RKO (cell line): ENCODE measurements at places on chromosomes 6 and 20.
A peak's percentile ranks its signal among the peaks of the same experiment; 100 is the strongest.

DNA sequence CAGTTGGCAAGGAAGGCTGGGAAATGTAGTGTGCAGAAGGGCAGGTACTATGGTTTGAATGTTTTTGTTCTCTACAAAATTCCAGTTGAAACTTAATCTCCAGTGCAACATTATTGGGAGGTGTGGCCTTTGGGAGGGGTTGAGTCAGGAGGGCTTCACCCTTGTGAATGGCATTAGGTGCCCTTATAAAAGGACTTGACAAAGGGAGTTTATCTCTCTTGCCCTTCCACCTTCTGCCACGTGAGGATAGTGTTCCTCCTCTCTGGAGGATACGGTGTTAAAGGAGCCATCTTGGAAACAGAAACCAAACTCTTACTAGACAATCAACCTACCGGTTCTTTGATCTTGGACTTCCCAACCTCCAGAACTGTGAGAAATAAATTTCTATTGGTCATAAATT lies 82.2 kb upstream of the LRFN2 start:
- no peak for DNase-seq

DNA sequence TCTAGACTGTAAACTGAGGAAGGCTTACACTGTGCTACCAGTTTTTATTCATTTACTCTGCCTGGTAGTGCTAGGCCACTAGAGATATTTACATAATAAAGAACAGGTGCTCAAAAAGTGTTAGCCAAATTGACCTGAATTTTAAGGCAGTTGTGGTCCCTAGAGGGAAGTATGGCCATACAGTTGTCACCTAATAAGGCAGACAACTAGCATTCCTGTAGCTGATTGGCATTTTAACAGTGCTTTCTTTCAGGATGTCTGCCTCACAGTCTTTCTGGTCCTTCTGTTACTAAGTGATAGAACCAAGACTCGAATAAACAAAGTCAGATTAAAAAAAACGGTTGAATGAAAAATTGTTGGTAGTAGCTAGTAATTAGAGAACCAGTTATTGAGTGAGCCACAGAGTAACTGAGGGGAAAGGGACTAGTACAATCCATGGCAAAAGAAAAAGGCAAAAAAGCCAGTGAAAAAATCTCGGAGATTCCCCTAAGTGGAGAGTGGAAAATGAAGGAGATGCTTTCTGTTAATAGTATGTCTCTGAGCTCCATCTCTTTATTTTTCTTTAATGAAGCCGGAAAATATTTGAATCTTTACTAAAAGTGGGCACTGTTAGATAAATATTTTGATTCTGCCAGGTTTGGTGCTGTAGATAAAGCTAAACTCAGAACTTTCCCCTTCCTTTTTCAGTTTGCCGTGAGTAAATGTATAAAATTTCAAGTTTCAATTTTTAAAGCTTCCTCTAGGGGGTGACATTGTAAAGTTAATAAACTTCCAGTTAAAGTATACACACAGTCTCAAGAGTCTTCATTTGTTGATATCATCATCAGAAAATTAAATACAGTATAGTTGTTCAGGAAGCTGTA lies 9.1 kb downstream of the VTA1 start:
- peak; percentile 35 for DNase-seq

DNA sequence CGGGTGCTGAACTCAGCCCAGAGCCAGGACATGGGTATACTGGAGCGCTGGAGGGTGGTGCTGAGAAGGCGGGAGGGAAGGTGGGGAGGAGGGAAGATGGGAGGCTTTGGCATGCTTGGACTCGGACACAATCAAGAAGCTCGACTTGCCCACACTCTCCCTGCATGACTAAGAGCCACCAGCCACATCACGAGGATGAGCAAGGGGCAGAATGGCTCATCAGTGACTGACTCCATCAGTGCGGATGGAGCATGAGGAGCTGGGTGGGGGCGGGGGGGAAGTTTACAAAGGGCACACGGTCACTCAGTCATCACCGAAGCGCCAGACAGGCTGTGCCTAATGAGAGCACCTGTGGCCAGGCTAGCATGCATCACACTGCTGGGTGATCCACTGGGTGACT lies 222.8 kb downstream of the KIF16B start:
- peak; percentile 82 for DNase-seq

DNA sequence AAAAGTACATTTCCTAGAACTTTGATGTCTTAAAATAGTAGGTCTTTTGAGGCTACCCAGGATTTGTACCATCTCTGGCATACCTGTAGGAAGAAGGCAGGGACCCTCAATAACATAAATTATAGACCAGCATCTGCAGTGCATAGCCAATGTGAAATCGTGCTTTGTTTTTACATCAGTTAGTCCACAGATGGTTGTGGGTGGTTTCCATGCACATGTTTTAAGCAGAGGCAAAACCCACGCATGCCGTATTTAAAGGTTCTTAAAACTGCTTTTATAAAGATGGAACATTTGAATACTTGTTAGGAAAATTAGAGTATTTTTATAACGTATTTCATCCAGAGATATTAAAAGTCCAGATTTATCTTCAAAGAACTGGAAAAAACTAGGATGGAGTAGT lies 66.3 kb downstream of the SH3BGRL2 start:
- no peak for DNase-seq

GRCh38 chr20:10319855-10320254 lies 101.2 kb downstream of the SNAP25 start:
- peak; percentile 71 for DNase-seq

- DNase-seq, result peak; percentile 71
Measured at GRCh38 chr6:28769626-28770402, 154.0 kb downstream of the TRIM27 start.

GRCh38 chr6:20409427-20409971 lies 7.8 kb downstream of the E2F3 start:
- no peak for DNase-seq

DNA sequence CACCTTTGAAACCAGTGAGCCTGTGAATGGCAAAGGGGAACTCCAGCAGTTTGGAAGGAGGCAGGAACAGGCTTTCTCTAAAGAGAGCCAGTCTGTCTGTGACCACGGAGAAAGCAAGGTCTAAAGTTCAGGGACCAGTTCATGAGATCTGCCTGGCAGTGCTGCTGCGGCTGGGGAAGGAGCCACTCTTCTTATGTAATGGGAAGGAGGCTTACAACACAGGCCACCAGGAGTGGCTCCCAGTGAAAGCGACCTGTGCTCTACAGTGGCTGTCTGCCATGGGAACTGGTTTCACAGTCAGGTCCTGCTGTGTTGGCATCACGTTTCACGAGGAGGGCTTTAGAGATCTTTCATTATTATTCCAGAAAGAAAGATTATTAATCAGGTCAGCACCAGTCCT lies 291.9 kb upstream of the PRDM1 start:
- no peak for DNase-seq

DNA sequence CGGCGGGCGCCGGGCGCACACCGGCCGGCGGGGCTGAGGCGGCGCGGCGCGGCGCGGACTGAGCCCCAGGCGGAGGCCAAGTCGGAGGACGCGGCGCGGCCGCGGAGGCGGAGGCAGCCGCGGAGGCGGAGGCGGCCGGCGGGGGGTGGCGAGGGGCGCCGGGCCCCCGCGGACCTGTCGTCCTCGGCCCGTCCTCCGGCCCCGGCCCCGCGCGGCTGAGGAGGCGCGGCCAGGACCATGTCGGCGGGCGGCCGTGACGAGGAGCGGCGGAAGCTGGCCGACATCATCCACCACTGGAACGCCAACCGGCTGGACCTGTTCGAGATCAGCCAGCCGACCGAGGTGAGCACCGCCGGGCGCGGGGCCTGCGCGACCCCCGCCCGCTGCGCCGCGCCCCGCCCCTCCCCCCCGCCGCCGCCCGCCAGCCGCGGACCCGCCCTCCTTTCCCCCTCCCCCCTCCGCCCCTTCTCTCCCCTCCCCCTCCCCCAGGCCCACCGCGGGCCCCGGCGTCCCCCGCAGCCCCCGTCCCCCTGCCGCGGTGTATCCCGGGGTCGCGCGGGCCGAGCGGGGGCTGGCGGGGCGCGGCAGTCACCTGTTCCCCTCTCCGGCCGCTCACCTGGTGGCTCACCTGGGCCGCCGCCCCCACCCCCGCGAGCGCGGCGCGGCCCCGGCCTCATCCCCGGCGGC lies at the start of gene AFDN:
TSS of gene AFDN (plus strand) at position 16 of the 687 bp plus-strand sequence. CDS start at position 238, 222 bp downstream.
- DNase-seq, result peak; percentile 16

DNA sequence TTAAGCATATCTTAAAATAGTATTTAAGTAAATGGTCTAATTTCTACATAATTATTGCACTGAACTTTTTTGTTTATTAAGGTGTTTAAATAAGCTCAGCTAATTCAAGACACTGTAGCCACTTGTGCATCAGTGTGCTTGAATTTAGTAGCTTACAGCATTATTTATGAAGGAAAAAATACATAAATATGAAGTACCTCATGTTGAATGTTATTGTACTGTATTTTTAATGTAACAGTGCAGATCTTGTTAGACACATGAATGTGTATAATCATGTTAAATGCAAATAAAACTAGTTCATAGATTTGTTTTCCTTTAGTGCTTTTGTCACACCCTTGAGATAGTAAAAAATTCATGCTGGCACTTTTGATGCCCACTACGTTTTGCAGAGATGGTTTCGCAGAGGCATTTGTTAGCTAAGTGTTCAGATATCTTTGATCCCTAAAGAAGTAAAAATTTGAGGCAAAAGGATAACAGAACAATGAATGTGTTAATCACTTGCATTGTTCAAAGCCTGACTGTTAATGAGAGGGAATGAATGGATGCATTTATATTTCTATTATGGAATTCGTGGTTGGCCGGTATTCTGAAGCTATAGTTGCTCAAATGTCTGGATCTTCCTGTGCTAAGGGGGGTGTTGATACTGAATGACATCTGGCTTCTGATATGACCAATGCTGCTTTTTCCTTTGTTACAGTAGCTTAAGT lies 8.8 kb downstream of the BTBD3 start:
- DNase-seq, result no peak

- DNase-seq, result no peak
Measured at GRCh38 chr6:71114986-71115385, 158.1 kb upstream of the B3GAT2 start.

DNA sequence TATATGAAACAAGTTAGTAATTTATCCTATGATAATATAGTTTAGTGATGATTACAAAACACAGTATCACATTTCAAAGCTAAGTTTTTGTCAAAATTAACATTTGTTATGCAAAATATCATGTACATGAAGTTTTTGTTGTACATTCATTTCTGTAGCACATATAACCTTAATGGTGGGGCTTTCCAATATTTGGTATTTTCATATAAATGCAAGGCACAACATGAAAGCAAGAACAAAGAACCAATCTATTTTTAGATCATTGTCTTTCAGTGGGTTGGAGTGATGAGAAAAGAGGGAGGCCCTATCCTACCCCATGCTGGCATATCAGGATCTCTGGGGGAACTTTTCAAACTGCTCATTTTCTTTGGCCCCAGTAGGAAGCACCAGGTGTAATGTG lies 53.4 kb downstream of the FAM83B start:
- DNase-seq, result no peak

DNA sequence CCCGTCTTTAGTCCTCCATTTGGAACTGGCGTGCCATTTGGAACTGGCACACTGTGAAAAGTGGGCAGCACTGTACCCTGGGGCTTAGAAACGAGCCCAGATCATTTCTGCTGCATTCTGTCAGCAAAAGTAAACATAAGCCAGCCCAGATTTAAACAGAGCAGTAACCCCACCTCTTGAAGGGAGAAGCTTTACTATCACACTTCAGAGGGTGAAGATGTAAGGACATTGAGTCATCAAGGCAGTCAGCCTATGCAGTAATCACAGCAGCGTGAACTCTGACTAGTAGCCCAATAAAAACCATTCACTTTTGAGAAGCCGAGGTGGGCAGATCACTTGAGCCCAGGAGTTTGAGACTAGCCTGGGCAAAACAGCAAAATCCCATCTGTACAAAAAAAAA lies 216.9 kb downstream of the EYA2 start:
- DNase-seq, result no peak

DNA sequence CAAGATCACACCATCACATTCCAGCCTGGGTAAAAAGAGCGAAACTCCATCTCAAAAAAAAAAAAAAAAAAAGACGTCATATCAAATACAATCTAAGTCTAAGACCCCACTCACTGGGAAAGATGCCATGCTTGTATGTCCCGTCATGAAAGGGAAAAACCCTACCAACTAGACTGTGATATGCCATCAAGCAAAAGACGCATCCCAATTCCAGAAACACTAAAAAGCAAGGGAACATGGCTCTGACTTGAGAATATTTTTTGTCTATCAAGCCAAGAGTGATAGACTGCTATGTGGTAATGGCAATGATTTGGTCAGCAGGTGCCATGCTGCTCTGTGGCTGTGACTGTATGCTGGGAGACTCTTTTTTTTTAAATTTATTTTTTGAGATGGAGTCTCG lies 23.0 kb downstream of the LAMA5 start:
- DNase-seq, result no peak

GRCh38 chr6:27672113-27672799 lies 199.4 kb upstream of the ZNF184 start:
- peak; percentile 91 for DNase-seq

GRCh38 chr20:51856432-51856831 lies 54.1 kb upstream of the SALL4 start:
- no peak for DNase-seq

GRCh38 chr20:43894491-43894890 lies 20.2 kb upstream of the TOX2 start:
- no peak for DNase-seq

- no peak for DNase-seq
Measured at GRCh38 chr6:31352310-31352682, 4.7 kb downstream of the HLA-B start.

- no peak for DNase-seq
Measured at GRCh38 chr6:19665613-19665909, 171.6 kb upstream of the ID4 start.

GRCh38 chr6:90131125-90131524 lies 165.5 kb downstream of the BACH2 start:
- DNase-seq, result no peak

DNA sequence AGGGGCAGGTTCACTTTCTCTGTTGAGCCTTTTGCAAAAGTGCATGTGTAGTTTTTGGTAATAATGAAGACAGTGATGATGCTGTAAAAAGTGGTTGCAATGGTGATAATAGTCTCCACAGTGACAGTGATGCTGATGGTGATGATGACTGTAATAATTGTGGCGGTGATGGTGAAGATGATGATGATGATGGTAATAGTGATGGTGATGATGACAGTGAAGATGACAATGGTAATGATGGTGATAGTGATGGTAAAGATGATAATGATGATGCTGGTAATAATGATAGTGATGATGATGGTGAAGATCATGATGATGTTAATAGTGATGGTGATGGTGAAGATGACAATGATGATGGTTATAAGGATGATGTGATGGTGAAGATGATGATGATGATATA lies 67.7 kb upstream of the LRFN2 start:
- no peak for DNase-seq
